ENCODE measurements at places on chromosomes 16 and 17. TPM values are rescaled to one million over a fixed set of nuclear protein-coding genes. Genes with fewer than 3 reads are reported as not detected.

SMIM22 gene
- total RNA-seq, result 2.2 TPM

RAB11FIP4 gene
- 2.8 TPM for total RNA-seq

RDM1 gene
- 0.44 TPM for total RNA-seq

PLXDC1 gene
- total RNA-seq, result 0.61 TPM

KRTAP4-3 gene
- not detected for total RNA-seq

KIF19 gene
- total RNA-seq, result not detected

NPTX1 gene
- total RNA-seq, result not detected

KRT20 gene
- not detected for total RNA-seq

CALB2 gene
- 0.23 TPM for total RNA-seq
